Skeletal muscle tissue (tissue), 5 donors: ENCODE measurements at places on chromosomes 12 and 14. TPM values are rescaled to one million over a fixed set of nuclear protein-coding genes. Genes with fewer than 3 reads are reported as not detected.

OTUB2 gene
- 1.0 TPM for total RNA-seq

ZDHHC22 gene
- total RNA-seq, result 0.52 TPM

RNASE2 gene
- total RNA-seq, result not detected

SMCO3 gene
- 0.52 TPM for total RNA-seq

RD3L gene
- total RNA-seq, result not detected
